Globus pallidus (tissue), 1 donor: ENCODE measurements at places on chromosomes 5 and 9.

GRCh38 chr9:93254061-93254481, 70.1 kb downstream of the WNK2 start:
- DNase-seq = no peak

GRCh38 chr5:109411627-109412026, 1.9 kb upstream of the PJA2 start:
- peak; percentile 31 for DNase-seq

GRCh38 chr5:101024299-101024698, 121.2 kb upstream of the ST8SIA4 start:
- no peak for DNase-seq

GRCh38 chr5:60490597-60491166, 209.3 kb downstream of the DEPDC1B start:
- DNase-seq = no peak

DNA sequence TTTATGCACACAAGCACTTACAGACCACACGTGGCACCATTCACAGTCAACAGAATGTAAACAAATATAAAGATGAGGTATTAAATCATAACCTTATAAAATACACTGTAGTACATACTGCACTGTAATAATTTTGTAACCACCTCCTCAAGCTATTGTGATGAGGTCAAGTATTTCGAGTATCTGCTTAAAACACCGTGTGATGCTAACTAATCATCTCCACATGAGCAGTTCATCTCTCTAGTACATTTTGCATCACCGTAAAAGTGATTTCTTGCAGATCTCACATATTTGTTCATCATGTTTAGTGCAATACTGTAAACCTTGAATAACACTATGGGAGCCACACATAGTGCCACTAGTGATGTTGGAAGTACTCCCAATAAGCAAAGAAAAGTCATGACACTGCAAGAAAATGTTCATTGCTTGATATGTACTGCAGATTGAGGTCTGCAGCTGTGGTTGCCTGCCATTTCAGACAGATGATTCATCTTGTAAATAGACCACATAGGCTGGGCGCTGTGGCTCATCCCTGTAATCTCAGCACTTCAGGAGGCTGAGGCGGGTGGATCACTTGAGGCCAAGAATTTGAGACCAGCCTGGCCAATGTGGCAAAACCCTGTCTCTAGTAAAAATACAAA, 44.3 kb downstream of the FOXB2 start:
- DNase-seq = no peak

DNA sequence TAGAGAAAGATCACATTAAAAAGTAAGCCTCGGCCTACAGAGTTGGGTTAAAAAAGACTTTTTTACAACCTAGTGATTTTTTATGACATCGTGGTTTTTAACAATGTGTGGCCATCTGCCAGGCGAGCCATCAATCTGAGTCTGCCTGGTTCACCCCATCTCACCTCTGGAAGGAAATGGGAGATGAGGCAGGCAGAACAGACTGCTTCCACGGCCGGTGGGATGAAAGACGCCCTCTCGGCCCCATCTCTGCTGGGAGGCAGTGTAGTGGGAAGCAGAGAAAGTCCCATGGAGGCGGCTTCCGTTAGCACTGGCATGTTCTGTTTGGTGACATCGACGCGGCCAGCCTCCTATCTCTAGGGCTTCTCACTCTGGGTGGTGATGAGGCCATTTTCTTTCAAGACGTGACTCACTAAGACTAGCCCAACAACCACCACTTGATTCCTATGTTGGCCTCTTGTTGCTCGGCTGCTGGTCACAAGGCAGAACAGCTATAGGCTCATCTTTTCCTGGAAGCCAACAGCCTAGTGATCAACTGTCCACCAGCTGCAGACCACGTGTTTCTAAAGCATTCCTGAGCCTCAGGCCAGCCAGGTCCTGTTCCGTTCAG, 132.4 kb upstream of the OTULINL start:
- no peak for DNase-seq

DNA sequence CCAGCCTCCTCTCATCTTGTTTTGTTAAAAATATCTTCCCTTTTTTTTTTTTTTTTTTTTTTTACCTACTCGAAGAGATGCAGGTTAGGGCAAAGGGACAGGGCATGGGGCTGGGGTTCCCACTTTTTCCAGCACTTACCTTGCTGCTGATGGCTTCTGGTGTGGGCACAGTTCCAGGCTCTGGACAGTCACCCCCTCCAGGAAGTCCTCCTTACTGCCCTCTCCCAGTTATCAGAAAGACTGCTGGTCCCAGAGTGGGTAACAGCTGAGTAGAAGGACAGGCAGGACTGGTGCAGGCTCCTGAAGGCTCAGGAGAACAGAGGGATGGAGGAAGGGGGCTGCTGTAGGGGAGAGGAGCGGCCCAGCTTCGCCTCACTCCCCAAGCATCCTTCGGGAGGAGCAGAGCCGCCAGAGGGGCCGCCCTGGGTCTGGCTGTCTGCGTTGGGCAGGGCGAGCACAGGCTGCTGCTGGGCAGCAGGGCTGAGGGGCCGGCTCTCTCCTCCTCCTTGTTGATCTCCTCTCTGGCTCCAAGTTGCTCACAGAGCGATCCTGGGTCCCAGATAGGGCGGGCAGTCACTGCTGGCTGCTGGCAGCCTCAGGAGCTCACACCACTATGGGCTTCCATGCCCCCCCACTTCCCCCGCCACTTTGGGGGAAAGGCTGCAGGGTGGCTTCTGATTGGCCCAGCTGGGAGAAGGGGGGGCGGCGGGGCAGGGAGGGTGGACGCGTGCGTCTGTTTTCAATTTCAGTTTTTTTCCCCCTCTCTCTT, at the start of gene PDGFRB:
TSS of gene PDGFRB (minus strand) at position 588 of the 769 bp plus-strand sequence. CDS start 18,798 bp downstream, outside the sequence.
- peak; percentile 80 for DNase-seq

DNA sequence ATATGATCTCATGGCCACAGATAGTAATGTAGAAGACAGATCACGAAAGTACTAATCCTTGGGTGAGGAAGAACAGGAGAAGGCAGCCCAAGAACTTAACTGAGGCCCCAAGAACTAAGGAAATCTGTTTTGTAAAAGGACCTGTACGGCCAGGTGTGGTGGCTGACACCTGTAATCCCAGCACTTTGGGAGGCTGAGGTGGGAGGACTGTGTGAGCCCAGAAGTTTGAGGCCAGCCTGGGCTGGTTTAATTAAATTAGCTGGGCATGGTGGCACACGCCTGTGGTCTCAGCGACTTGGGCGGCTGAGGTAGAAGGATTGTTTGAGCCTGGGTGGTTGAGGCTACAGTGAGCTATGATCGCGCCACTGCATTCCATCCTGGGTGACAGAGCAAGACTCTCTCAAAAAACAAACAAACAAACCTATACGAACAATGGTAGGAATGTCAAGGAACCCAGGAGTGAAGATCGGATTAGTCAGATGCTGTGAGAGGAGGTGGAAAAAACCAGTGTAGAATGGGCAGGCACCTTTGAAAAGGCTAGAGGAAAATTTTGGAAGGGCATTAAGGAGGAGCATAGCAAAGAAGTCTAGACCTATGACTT, 283.8 kb upstream of the DMRT1 start:
- DNase-seq = no peak

GRCh38 chr9:113705928-113706519, 170.1 kb upstream of the ZNF618 start:
- no peak for DNase-seq

DNA sequence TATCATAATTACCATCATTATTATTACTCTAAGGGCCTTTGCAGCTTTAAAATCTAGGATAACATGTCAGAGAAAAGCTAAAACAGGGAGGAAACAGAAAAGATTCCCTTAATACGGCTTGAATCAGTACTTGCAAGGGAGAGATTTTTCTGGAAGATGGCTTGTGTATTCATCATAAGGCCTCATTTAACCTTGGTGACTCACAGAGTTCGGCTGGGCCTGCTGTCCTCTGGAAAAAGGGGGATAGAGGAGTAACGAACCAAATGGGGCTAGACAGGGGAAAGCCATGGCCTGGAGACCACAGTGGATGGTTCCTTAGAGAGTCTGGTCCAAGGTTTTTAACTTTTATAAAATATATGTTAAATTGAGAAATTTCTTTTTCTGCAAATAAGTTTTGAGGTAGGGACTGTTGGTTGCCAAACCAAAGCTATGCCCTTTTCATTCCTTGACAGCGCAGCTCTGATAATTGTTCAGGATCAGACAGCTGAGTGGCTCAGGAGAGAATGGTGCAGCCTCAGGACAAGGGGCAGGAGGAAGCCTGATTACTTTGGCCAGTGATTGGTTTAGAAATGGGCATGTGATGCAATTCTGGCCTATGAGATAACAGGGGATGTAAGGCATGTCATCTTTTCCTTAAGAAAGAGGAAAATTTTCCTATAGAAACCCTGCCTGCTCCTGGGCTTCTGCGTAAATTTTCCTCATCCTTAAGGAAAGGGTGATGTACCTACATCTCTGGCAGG, 25.6 kb upstream of the GSN start:
- DNase-seq = no peak

DNA sequence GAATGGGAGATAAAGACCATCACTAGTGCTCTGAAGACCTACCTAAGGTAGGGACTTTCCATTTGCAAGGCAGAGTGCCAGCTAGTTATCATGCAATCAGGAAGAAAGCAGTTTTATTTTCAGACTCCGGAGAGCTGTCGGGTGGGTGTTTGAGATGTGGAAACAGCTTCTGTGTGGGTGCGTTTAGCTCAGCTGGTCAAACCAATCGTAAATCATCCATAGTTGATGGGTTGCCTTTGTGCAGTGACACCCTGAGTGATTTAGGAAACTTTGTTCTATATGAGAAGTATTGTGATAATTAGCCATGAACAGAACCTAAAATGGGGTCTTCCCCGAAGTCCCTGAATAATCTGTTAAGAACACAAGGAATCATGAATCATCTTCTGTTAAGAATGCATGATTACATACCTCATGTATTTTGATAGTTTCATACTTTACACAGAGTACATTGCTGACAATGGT, 284.3 kb downstream of the ARHGAP26 start:
- DNase-seq = no peak

DNA sequence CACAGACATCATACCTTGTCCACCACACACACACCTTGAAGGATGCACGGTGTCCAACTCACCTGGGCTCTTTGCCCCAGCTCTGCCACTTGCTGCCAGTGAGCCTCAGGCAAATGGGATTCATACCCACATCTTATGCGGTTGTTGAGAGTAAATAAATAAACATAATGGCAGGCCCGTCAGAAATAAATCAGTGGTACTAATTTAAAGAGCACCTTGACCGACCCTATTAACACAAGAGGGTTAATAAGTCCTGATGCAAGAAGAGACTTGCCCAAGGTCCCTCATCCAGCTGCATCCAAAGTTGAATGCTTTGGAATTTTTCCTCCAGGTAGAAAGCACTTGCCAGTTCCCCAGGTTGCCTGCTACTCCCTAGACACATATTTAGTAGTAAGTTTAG, 11.6 kb upstream of the AKNA start:
- DNase-seq = no peak
